ENCODE measurements at places on chromosomes 5 and 9. TPM values are rescaled to one million over a fixed set of nuclear protein-coding genes. Genes with fewer than 3 reads are reported as not detected.

The PCDHB16 gene
- 2.1 TPM for total RNA-seq

The HAVCR2 gene
- total RNA-seq, result 3.3 TPM

The KLF4 gene
- 24.7 TPM for total RNA-seq

The CAMLG gene
- total RNA-seq, result 61.3 TPM

The SPAAR gene
- total RNA-seq, result 0.17 TPM

The CER1 gene
- not detected for total RNA-seq

The SLCO6A1 gene
- not detected for total RNA-seq

The FAM169A gene
- total RNA-seq, result 0.17 TPM

The SLC6A19 gene
- not detected for total RNA-seq

The SPOCK1 gene
- 53.9 TPM for total RNA-seq

The SPAG8 gene
- 1.5 TPM for total RNA-seq

The RMRP gene
- total RNA-seq, result 134,448 TPM

The CDC20B gene
- 0.09 TPM for total RNA-seq

The BTNL8 gene
- not detected for total RNA-seq

The SOX30 gene
- not detected for total RNA-seq

The TNPO1 gene
- total RNA-seq, result 193 TPM

The NEUROG1 gene
- total RNA-seq, result not detected

The GDA gene
- not detected for total RNA-seq

The PCDHB13 gene
- 0.94 TPM for total RNA-seq

The WDR38 gene
- total RNA-seq, result not detected

The ARRDC1 gene
- total RNA-seq, result 11.8 TPM

The NPR3 gene
- 74.7 TPM for total RNA-seq

The PCDHGA11 gene
- total RNA-seq, result 12.0 TPM

The IFNK gene
- not detected for total RNA-seq

The CNTLN gene
- total RNA-seq, result 8.4 TPM

The IFNA13 gene
- not detected for total RNA-seq

The SNCAIP gene
- total RNA-seq, result 0.16 TPM
